Renal pelvis (tissue), 12 donors: ENCODE measurements at places on chromosomes 3 and 15.
A peak's percentile ranks its signal among the peaks of the same experiment; 100 is the strongest.

GRCh38 chr3:136187868-136188267 is 8.3 kb downstream of the MSL2 start:
- no peak for DNase-seq

DNA sequence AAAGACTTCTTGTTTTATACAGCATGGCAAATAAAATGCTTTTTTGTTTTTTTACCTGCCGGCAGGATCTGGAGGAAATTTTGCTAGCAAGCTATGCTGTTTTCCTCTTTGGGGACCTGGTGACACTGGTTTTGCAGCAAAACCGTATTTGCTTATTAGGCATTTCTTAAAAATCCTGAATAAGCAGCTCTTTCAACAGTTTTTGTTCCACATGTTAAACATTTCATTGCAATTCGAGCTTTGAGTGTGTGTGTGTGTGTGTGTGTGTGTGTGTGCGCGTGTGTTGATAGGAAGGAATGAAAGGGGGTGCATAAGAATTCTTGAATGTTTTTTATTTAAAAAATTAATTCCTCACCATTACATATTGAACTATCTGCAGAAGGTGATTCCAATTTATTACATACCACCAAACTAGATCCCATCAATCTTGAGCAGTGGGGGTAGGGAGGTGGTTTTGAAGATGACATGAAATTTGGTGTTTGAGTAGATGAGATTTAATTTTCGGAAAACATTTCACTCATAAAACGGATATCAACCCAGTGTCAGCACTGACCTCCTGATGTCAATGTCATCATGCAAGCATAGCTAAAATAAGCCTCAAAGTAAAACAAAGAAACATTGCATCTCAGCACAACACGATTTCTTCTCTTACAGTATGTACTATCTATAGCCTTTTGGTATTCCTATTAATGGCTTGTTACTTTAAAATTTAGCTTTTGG is 17.3 kb downstream of the ZBTB38 start:
- no peak for DNase-seq

- DNase-seq = peak; percentile 57
These were observed 631 bp downstream of the NKTR start for GRCh38 chr3:42600958-42601675.

DNA sequence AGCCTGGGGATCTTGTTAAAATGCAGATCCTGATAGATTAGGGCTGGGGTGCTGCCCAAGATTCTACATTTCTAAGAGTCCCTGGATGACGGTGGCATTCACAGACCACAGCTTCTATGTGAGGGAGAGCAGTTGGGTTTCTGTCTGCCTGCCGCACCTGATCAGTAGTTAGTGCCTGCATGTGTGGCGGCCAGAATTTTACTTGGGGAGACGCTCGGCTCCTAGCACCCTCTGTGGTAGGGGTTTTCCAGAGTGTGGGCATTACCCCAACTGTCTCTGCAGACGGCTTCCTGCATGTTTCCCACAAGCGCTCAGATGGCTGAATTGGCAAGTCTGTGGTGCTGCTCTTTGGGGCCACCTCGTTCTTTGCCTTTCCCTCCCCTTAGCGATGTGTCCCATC is 8.3 kb downstream of the GHRL start:
- no peak for DNase-seq

DNA sequence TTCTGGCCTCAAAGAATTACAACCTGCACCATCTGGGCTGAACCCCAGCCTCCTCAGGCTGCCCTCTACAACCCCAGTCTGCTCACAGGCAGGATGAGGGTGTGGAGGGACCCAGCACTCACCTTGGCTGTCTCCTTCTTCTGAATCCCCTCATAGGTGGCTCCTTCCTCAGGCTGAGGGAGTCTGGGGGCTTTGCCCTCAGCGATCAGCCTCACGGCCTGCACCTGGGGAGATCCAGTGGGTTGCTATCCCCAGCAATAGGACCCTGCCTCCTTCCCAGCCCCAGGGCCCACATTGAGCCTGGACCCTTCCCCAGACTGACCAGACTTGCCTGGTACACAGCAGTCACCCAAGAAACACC is 25.1 kb downstream of the ALDH1L1 start:
- no peak for DNase-seq

DNA sequence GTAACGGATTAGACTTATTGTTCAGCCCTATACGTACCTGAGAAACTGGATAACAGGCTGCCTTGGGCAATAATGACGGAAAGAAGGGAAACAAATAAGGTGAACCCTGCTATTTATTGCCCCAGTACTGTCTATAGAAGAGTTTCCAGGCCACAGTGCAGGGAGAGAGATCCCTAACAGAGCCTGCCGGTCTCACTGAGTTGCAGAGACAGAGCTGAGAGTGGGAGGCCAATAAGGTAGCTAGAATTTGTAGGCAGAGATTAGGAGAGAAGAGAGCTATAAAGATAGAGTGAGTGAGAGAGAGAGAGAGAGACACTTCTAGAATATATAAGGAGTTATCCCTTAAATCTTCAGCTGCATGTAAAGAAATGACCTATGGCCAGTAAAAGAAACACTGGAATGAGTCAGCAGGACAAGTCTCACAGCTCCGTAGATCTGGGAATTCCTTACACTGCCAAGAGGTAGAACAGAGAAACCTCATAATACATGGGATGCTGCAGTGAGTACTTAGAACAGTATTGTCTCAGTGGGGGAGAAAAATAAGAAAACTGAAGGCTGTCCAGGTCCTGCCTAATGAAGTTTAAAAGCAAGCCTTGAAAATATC is 51.8 kb downstream of the ST3GAL6 start:
- DNase-seq = no peak

GRCh38 chr3:112333002-112333380 is at the start of gene CD200:
Gene CD200, plus strand, starts transcription at chr3:112333156. Its CDS starts 57 bp downstream, at chr3:112333213.
- DNase-seq = peak; percentile 74

DNA sequence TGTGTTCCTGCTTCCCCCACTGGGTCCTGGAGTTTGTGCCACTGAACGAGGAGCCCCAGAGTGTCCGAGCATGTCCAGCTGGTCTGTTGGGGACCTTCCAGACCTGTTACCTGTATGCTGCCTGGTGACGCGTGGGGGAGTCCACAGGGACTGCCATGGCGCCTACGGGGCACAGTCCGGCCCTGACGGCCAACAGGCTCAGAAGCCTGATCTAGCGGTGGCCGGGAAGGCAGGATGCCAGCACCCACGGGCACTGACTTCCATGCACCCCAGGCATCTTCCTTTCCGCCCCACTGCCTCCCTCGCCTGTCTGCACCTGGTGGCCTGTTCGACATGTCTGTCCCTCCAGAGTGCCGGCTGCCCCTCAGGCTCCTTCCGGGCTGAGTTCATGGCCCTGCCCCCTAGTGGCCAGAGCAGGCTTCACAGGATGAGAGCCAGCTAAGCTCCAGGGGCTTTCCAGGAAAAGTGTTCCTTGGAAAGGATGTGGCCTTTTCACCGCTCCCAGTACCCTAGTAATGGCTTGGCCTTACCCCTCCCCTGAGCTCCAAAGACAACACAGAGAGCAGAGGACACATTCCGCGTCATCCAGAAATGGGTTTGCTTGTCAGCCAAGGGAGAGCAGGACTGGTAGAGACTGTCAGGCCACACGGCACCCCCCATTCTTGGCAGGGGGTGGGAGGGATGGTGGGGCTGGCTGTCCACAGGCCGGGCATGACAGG is 35.7 kb downstream of the NGRN start:
- DNase-seq = peak; percentile 30

DNA sequence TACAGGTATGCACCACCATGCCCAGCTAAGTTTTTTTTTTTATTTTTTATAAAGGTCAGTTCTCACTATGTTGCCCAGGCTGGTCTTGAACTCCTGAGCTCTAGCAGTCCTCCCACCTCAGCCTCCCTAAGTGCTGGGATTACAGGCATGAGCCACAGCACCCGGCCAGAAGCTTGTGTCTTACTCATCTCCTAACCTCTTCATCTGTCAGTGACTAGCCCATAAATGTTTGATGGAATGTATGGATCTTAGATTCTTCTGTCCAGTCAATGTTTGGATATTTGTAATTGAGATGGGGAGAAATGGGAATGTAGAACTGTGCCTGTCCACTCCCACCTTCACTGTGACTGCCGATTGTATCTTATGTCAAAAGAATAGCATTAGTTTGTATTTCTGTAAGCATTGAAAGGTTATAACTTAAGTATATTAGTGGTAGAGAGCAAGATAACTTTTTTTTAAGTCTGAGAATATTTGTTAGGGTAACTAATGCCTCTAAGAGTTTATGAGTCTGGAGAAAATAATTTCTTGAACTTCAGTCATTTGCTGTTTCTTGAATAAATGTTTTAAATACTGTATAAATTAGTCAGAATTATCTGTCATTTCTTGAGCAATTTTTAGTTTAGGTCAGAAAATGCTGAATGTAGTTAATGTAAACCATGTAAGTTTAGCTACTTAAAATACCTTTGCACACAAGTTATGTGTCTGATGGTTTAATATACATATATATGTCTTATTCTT is 215.3 kb upstream of the CGNL1 start:
- DNase-seq = no peak

DNA sequence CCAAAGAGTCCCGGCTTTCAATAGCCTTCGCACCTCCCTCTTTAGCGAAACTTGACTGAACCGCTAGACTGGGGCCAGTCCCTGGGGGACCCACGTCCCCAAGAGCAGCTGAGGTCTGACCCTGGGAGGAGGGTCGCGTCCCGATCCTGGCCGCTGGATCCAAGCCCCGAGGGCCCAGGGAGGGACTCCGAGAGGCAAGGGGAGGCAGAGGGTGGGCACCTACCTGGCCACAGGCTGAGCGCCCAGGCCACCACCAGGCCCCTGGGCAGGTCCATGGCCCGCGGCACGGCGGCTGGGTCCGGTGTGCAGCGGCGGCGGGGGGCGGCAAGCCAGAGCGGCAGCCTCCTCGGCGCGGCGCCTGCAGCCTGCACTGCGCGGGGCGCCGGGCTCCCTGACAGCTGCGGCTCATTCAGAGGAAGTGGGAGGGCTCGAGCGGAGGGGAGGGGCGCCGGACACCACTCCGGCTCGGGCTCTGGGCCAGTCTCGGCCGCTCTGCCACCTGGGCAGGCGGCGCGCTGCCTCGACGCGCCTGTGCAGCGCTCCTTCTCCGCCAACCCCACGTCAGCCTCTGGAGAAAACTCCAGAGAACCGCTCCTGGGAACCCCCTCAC is at the start of gene ITGA11:
ITGA11 (minus strand) TSS at position 372 of the 610 bp plus-strand sequence; CDS start at position 275, 97 bp downstream.
- peak; percentile 65 for DNase-seq

- DNase-seq = no peak
These were observed 144.4 kb upstream of the EPHA3 start for GRCh38 chr3:88963003-88963402.

- DNase-seq = no peak
These were observed 29.7 kb downstream of the HDC start for GRCh38 chr15:50235794-50236193.
